ENCODE measurements at places on chromosomes 13 and 19.

- DNase-seq = no peak
These were observed 12.9 kb downstream of the RANBP3 start for GRCh38 chr19:5964816-5965565.

GRCh38 chr13:80010846-80011245 lies 330.1 kb downstream of the SPRY2 start:
- DNase-seq = no peak

DNA sequence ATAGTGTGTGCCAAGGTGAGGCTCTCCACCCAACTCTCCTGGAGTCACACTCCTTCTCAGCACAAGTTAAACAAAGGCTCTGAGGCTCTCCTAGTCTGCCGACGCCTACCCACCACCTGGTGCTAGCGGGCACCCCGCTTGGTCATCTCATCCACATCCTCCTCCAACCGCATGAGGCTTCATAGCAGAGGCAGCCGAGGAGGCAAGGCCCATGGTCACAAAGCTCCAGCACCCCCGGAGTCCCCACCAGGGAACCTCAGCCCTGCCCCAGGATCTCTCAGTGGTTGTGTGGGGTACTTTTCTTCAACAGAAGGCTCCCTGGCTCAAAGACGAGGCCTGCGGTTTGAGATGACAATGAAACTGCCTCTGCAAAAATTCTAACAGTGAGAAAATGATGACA lies 43.0 kb downstream of the STK24 start:
- DNase-seq = no peak

GRCh38 chr19:43778651-43779050 lies 2.1 kb downstream of the KCNN4 start:
- DNase-seq = no peak

GRCh38 chr19:45865269-45865948 lies 1.3 kb downstream of the FOXA3 start:
- DNase-seq = no peak

DNA sequence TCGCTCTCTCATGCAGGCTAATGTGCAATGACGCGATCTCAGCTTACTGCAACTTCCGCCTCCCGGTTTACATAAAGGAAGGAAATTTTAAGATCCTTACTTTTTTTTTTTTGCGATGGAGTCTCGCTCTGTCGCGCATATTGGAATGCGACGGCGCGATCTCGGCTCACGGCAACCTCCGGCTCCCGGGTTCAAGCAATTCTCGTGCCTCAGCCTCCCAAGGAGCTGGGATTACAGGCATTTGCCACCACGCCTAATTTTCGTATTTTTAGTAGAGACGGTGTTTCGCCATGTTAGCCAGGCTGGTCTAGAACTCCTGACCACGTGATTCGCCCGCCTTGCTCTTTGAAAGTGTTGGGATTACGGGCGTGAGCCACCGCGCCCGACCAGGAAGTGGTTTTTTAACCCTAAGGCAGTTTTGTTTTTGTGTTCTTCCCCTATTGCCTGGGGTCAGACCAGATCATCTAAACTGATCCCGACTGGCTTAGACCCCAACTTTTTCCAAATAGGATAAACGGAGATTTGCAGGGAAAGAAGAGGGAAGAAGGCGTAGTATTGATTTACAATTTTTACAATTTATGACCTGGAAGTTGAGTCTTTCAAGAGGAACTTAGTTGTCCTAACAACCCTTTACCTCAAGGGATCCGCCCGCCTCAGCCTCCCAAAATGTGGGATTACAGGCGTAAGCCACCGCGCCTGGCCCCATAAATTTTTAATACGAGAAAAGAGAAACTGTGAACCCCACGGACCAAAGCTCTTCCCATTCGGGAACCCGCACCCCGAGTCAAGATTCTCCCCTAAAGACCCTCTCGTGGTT lies 142.0 kb downstream of the ZNF737 start:
- peak; percentile 20 for DNase-seq

- DNase-seq = no peak
These were observed 3.0 kb downstream of the ONECUT3 start for GRCh38 chr19:1756264-1756663.

GRCh38 chr19:13597640-13598039 lies 91.4 kb upstream of the CACNA1A start:
- peak; percentile 33 for DNase-seq

DNA sequence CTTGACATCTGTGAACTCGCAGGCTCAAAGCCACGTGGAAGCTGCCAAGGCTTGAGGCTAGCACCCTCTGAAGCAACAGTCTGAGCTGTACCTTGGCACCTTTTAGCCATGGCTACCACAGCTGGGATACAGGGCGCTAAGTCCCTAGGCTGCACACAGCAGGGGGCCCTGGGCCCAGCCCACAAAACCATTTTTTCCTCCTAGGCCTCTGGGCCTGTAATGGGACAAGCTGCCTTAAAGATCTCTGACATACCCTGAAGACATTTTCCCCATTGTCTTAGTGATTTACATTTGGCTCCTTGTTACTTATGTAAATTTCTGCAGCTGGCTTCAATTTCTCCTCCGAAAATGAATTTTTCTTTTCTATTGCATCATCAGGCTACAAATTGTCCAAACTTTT lies 455.9 kb downstream of the TDRD3 start:
- DNase-seq = no peak

DNA sequence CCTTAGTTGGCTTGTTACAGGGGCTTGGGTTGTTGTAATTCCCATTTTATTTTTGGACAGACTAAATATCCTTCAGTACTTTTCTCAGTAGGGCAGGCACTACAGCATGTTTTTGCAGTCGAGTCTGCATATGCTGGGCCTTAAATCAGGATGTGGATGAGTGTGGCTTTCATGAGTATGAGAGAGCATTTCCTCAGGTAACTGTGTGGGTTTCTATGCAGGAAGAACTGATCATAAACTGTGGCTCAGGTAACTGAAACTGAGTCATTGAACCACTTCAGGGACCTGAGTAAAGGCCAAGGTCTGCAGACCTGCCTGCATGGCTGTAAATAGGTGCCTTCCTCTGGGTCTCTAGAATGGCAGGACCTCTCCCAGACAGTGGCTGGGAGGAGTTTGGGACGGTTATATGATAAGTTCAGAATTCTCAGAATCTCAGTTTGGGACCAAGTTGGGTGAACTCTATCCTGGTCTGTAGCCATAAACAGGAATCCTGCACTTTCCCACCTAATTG lies 112.1 kb downstream of the ZNF737 start:
- DNase-seq = no peak

- no peak for DNase-seq
These were observed 120.1 kb upstream of the GPR12 start for GRCh38 chr13:26880735-26881134.

GRCh38 chr13:34452831-34453230 lies 489.2 kb upstream of the NBEA start:
- no peak for DNase-seq

GRCh38 chr19:18439025-18439909 lies 1.3 kb upstream of the ISYNA1 start:
- peak; percentile 34 for DNase-seq

DNA sequence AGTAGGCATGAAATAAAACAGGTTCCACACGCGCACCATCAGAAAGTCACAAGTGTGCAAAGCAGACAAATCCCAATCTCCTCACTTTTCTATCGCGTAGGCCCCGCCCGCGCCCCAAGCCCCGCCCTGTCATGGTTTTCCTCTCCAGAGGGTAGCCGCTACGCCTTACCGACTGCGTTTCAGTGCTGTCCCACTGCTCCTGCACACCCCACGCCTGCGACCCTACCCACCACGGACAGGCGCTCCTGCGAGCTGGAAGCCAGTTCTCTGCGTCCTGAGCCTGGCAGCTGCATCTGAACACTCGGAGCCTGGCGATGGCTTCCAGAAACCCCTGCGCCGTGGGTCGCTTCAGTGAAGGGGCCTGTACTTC lies 379 bp upstream of the ZNF470 start:
- no peak for DNase-seq

DNA sequence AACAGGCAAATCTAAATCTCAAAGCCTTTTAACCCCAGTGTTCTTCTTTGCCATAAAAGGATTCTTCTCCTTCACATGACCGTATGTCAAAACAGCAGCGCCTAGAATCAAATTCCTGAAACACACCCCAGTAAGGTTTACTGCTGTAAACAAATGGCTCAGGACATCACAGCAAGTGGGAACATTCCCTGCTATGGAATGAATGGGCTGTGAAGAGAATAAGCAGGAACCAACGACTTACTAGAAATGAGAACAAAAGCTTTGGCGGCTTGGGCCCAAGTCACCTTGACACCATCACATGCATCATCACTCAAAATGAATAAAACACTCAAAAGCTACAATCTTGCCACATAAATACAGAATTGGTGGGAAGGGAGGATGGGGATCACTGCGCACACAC lies 80.4 kb upstream of the SPATA13 start:
- DNase-seq = no peak

Data from HS-5 (cell line).